Small intestine (tissue), 16 donors: ENCODE measurements at places on chromosomes 11 and 22. TPM values are rescaled to one million over a fixed set of nuclear protein-coding genes. Genes with fewer than 3 reads are reported as not detected.

SLC2A11 gene
- polyA plus RNA-seq = 5.4 TPM

OR51E1 gene
- polyA plus RNA-seq = 1.1 TPM

ACR gene
- polyA plus RNA-seq = not detected

GRCh38 chr11:120928627-120929026 lies 95.3 kb upstream of the TBCEL start:
- no peak for DNase-seq

GRCh38 chr22:17143826-17144225 lies 15.3 kb downstream of the HDHD5 start:
- no peak for DNase-seq

DNA sequence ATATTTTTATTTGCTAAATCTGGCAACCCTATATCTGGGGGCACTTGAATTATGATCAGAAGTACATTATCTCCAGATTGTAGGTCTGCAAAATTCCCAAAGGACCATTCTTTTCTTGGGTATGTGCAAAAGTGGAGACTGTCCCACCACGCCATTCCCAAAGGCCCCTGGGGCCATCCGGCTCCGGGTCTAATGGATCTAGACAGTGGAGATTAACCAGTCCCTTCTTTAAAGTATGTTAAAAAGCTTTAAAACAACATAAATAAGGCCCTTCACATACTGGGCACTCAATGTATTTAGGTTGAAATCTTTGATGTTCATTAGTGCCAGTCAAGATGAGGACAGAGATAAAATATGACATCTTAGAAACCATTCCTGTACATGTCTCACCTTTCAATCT lies 124.1 kb downstream of the MAML2 start:
- DNase-seq = no peak
